Psoas muscle (tissue), 8 donors: ENCODE measurements at places on chromosomes 7 and 10. TPM values are rescaled to one million over a fixed set of nuclear protein-coding genes. Genes with fewer than 3 reads are reported as not detected.

GRCh38 chr10:127872011-127872761 lies 20.6 kb downstream of the CLRN3 start:
- DNase-seq = peak; percentile 41

- DNase-seq = peak; percentile 76
Measured at GRCh38 chr7:76201732-76202665, at the start of gene SRRM3. Gene SRRM3 (plus strand): TSS chr7:76201896. CDS start chr7:76235067, 33,171 bp downstream.

DNA sequence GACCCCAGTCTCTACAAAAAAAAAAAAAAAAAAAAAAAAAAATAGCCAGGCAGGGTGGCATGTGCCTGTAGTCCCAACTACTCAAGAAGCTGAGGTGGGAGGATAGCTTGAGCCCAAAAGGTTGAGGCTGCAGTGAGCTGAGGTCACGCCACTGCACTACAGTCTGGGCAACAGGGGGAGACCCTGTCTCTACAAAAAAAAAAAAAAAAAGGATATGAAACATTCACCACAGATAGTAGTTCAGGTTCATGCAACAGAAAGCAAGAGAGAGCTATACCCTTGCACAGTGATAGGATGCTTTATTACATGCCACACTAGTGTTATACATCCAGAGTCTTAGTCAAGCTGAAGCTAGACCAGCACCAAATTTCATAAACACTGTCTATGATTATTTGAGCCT lies 148.4 kb upstream of the KAT6B start:
- DNase-seq = no peak

DNA sequence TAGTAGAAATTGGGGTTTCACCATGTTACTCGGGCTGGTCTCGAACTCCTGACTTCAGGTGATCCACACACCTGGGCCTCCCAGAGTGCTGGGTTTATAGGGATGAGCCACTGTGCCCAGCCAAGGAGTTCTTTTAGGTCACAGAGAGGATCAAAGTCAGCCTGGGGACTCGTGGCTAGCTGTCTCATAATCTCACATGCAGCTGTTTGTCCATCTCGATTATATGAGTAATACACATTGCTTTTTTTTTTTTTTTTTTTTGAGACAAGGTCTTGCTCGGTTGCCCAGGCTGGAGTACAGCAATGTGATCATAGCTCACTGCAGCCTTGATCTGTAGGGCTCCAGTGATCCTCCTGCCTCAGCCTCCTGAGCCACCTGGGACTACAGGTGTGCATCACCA lies 2.2 kb downstream of the IFT22 start:
- no peak for DNase-seq

- no peak for DNase-seq
Measured at GRCh38 chr10:67988606-67989005, 86.5 kb downstream of the HERC4 start.

- peak; percentile 55 for DNase-seq
Measured at GRCh38 chr10:15719899-15720634, at the start of gene ITGA8. Gene ITGA8 (minus strand): TSS chr10:15719922. CDS start chr10:15719771, 151 bp downstream.

DNA sequence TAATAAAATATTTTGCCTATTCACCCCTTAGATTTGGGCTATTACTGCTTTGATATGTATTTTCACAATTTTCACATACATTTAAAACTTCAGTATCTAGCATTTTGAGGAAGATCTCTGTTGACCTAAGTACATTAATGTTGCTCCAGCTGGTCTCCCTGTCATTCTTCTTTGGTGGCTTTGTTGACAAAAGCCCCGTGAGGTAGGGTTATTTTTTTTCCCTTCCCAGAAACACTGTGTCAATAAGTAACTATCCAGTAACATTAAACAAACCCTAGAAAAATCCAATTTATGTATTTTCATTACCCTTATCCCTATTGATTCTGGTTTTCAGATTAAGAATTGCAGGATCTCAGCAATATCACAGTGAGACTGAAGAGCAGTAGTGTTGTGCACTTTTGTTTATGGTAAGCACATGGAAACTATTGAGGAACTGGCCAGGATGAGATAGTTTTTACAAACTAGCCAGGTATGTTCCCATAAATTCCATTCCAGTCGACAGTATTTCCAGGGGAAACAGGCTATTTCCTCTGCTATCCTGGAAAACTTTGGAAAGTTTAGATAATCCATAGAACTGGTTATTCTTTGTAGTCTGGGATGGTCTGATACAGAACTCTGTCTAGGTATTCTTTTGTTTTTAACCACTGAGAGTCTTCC lies 198.2 kb downstream of the PON1 start:
- DNase-seq = no peak

DNA sequence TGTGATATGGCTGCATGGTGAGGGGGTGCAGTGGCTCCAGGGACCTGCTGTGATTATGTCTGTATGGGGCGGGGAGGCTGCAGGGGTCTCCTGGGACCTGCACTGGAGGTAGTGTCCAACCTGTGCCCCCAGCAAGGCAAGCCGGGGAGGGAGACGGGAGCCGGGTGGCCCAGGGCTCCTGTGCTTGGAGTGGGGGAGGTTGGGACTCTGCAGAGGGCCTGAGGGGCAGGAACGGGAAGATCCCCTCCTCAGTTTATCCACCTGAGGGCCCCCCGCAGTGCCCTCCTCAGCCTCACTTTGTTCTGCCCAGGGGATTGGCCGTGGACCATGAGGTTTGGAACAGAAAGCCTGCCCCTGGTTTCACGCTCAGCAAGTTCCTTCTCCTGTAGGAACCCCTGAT lies 22.8 kb upstream of the PWWP2B start:
- peak; percentile 10 for DNase-seq

Gene FFAR4
- not detected for total RNA-seq

DNA sequence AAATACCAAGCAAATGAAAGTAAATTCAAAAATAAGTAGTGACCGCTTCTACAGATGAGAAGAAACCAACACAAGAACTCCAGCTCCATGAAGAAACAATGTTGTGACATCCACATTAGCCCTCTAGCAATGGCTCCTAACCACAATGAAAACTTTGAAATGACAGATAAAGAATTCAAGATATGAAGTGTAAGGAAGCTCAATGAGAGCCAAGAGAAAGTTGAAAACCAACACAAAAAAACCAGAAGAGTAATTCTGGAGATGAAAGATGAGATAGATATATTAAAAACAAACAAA lies 68.2 kb upstream of the DDC start:
- no peak for DNase-seq

GRCh38 chr7:142898377-142899170 lies 13.0 kb upstream of the TRPV6 start:
- DNase-seq = no peak

GRCh38 chr7:152643979-152644559 lies 31.9 kb downstream of the XRCC2 start:
- DNase-seq = no peak

Gene ZFAND2A
- total RNA-seq = 8.6 TPM

- no peak for DNase-seq
Measured at GRCh38 chr7:116782177-116782711, 80.1 kb upstream of the CAPZA2 start.

DNA sequence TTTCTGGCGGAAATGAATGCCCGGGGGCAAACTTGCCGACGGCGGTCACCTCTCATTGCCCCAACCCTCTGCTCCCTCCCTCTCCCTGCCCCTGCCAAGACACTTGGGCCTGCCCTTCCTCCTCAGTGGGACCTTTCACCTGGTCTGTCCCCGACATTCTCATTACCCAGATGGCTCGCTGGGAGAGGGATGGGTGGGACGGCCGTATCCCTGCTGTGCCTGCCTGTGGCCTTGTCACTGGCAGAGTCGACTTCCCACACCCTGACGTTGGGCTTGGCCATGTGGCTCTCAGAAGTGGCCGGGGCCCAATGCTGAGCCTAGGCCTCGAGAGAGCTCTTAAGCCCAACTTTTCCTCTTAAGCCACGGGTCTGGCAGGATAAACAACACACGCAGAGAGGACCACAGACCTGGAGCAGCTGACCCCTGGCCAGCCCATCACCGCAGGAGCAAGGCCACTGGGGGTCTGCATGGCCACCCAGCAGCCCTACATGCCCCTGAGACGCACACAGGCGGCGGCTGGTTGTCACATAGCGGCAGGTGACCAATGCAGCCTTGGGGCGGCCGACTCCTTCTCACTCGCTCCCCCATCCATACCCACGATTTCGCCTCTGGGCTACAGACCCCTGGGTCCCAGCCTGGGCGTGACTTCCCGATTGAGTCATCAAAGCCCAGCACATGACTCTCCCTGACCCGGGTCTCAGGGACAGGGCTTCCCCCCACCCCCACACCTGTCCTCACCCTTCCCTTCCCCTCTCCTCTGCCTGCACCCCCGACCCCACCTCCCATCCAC lies 40.1 kb downstream of the SLC29A4 start:
- no peak for DNase-seq

DNA sequence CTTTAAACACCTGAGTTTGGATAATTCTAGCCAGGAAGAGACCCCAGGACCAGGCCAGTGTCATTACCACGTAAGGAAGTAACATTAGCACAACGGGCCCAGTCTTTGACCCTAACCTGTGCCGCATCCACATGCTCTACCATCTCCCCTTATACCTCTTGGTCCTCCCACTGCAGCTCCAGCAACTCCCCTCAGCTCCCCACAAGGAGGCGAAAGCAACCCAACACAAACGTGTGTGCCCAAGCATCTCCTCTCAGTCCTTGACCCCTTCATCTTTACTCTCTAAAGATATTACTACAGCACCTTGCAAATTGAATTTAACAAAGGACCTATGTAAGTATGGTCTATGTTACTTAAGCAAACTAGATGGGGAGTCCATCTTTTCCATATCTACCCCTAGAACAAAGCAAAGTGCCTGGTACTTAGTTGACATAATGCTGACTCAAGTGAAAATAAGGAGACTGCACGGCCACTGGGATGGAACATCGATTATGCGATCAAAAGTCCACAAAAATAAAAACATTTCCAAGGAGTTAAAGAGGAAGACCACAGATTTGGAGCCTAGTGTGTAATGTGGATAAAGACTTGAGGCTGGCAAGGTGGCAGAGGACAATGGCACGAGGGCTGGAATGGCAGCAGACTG lies 147.7 kb downstream of the JAZF1 start:
- DNase-seq = no peak

DNA sequence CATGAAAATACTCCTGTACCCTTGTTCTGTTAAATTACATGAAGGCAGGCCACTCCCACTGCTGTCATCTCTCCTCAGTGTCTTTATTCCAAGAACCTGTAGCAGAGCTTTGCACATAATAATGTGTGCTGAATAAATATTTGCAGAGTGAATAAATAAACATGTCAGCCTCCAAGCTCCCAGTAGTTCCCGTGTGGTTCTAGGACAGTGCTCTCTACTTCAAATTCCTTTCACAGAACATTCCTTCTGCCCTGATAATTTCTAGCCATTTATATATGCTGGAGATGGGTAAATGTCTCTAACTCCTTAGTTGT lies 20.3 kb upstream of the HYAL4 start:
- no peak for DNase-seq

Gene MYO3A
- total RNA-seq = not detected

DNA sequence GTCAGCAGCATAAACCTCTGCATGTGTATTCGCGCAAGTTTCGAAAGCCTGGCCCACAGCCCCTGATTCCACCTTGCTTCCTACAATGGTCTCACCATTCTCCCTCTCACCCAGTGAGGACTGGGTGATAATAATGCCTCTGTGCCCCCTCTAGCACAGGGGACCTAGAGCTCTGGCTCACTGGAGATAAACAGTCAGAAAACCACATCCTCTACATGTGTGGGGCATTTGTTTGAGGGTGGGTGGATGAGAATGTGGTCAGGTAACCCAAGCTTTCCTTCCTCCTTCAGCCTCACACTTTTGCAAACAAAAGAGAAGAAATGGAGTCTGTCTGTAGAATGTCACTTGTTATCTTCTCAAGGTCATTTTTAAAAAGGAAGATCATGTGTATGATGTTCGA lies 373.5 kb downstream of the KCNMA1 start:
- no peak for DNase-seq

GRCh38 chr7:96311967-96312366 lies 9.9 kb downstream of the SLC25A13 start:
- DNase-seq = peak; percentile 32

Gene HMX3
- not detected for total RNA-seq

- DNase-seq = no peak
Measured at GRCh38 chr7:34357068-34357467, 300.9 kb upstream of the NPSR1 start.

Gene TDRD1
- 0.20 TPM for total RNA-seq

- no peak for DNase-seq
Measured at GRCh38 chr7:28373990-28374389, 38.3 kb upstream of the CREB5 start.

GRCh38 chr10:105963334-105963884 lies 1201.1 kb downstream of the SORCS1 start:
- no peak for DNase-seq

DNA sequence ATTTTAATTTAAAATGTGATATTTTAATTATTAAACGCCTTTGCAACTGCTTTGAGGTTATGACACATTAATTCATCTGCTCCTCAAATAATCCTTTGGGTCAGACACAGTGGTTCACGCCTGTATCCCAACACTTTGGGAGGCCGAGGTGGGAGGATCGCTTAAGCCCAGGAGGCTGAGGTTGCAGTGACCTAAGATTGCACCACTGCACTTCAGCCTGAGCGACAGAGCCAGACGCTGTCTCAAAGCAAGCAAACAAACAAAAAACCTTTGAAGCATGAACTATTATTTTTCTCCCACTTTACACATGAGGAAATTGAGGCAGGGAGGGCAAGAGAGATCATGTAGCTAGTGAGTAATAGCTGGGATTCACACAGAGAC lies 1.5 kb upstream of the POLD2 start:
- DNase-seq = peak; percentile 8

- DNase-seq = no peak
Measured at GRCh38 chr10:36171953-36172940, 530.2 kb upstream of the FZD8 start.

Gene RTKN2
- total RNA-seq = not detected

DNA sequence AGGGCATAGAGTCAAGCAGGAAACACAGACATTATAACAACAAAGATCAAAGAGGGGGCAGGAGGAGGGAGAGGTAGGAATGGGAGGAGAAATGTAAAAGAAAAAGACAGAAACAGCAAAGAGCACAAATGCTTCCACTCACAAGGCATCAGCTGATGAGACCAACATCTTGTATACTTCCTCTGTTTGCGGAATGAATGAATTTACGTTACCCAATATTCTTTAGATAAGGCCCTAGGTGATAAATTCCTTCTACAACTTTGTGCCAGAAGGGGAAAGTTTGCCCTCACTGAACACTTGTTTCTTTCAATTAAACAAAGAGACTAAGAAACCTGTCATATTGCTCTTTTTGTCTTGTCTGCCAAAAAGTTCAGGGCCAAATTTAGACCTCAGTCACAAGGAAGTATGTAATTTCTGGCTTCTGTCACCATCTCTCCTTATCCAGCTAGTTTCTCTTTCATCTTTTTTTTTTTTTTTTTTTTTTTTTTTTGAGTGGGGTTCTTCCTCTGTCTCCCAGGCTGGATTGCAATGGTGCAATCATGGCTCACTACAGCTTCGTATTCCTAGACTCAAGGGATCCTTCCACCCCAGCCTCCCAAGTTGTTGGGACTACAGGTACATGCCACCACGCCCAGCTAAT lies 116.4 kb upstream of the NANOS1 start:
- DNase-seq = no peak

DNA sequence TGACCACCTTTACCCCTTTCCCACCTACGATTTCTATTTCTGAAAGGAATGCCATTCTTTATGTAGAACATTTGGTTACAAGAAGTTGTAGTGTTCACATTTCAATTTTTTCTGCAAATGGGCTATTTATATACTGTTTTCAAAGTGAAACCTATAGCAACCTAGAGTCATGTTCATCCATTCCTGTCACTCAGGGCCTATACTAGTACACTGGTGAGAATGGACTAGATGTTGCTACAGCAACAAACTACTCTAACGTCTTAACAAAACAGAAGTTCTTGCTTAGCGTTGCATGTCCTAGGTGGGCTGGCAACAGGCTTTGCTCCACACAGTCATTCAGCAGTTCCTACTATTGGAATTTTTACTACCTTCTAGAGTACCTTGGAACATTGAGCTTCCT lies 16.3 kb downstream of the CASD1 start:
- DNase-seq = no peak
